ENCODE measurements at places on chromosomes 11 and 22.

DNA sequence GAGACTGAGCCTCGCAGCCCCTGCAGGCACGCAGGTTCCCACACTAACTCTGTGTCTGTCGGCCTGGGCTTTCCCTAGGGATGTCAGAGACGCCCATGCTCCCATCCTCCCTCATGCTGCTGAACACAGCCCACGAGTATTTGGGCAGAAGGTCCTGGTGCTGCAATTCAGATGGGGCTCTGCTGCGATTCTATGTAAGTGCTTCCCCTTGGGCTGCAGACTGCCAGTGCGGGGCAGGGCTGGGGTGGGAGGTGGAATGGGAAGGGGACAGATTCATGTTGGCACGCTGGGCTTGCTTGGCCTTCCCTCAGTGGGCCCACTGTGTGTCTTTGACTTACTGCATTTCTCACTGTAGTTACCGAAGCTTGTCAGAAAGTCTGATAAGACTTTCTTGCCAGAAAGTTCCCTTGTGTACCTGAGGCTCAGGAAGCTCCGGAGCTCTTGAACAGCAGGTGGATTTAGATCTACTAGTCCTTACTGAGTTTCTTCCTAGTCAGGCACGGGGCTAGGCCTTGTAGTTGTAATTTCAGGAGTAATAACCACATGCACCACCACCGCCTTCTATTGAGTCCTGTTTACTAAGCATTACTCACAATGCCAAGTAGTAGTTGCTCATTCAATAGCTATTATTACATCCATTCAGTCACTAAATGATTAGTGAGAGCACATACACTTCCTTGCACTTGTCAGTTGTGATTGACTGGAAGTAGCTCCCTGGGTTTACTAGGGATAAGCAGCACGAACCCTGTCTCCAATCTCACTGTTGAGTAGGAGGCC, 65.2 kb downstream of the CABIN1 start:
- no peak for DNase-seq

DNA sequence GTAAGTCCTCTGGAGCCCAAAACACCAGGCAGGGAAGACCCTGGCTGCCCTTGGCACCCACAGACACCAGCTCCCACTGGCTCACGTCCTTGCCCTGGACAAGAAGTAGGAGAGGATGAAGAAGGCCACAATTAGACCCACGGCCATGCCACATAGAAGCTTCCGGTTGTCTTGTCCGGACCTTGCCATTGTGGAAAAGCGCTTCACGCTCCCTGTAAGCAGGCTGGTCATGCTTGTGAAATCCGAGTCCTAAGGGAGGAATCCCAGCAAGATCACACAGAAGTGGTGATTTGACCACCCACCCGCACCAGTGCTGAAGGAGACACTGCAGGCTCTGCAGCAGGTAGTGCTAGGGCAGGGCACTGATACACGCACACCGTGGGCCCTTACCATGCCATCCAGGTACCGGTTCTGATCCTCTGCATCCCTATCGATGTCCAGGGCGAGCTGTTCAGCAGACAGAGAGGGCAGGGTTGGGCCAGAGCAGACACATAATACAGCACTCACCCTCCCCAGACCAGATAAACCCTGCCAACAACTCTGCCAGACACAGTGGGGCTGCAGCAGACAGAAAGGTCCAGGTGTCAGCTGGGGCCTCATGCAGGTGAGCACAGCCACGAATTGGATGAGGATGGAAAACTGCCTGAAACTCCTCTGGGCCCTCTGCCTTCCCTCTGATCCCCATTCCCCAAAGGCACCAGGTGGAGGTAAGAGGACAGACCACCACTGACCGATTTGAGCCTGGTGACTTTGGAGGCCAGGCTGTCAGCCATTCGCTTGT, 1.8 kb downstream of the BET1L start:
- DNase-seq = no peak

- no peak for DNase-seq
Measured at GRCh38 chr11:11988099-11988651, 20.3 kb downstream of the DKK3 start.

DNA sequence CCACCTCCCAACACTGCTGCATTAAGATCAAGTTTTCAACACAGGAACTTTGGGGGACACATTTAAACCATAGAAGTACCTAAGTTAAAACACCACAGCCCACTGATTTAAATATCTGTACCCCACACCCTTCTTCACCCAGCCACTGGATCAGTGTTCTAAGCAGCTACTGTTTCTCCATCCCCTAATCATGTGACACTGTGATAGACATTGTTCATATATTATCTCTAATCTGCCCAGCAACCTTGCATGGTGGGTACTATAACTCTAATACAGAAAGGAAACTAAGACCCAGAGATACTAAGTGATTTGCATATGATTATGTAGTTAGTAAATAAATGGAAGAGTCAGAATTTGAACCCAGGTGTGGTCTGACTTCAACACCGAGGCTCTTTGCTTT, 70.5 kb upstream of the NNMT start:
- no peak for DNase-seq

DNA sequence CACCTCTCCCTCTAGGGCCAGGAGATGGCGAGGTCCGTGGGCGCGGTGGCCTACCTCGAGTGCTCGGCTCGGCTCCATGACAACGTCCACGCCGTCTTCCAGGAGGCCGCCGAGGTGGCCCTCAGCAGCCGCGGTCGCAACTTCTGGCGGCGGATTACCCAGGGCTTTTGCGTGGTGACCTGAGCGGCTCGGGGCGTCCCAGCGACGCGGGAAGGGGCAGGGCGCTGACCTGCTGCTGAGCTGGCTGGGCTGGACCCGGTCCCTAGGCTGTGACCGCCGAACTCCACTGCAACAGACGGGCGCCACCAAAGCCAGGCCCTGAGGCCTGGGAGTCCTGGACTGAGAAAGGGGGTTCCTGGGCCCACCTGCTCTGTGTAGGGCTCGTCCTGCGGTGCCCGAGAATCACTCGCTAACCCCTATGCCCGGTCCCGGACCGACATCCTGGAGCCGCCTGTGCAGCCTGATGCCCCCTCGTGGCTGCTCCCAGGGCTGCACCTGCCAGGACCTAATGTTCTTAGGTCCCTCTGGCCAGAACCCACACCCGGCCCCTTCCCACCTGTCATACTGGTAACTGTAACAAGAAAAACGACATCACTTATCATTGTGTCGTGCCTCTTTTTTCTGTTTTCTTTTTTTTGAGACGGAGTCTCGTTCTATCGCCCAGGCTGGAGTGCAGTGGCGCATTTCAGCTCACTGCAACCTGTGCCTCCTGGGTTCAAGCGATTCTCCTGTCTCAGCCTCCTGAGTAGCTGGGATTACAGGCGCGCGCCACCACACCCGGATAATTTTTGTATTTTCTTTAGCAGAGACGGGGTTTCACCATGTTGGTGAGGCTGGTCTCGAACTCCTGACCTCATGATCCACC, 15.0 kb downstream of the RHOD start:
- peak; percentile 95 for DNase-seq

- no peak for DNase-seq
Measured at GRCh38 chr11:5547982-5548381, 358 bp downstream of the OR52H1 start.

DNA sequence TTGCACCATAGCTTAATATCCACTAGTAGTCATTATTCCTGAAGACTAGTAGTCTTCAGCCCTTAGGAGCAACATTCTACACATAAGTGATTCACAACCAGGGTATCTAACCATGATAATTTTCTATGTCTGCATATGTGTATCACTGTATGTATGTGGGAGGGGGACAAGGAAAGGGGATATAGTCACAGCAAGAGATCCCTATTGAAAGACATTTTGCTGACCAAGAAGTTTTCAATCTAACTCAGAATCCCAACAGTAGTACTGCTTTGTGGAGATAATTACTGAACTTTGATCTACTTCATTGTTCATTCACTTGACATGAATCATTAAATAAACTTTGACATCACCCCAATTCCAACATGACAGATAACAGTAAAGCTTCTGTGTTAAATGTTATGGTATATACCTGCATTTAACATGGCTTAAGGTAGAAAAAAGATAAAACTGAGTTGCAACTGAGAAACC, 10.3 kb downstream of the PIK3C2A start:
- no peak for DNase-seq

- no peak for DNase-seq
Measured at GRCh38 chr22:40826984-40827741, 8.0 kb upstream of the SLC25A17 start.

DNA sequence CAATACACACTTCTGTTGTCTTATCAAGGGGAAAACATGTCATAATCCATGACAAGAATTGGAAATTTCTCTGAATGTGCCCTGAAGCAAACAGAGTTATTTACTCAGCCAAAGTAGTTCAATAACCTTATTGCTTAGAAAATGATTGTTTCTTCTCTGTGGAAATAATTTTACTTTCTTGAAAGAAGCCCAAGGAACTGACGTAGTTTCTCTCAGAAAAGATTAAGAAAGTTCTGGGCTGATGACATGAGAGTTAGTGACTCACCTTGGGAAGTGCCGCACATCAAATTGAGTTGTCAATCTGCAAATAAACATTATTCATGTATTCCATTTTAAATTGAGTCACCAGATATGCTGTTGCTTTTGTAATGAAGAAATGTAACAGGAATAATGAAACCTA, 418.6 kb upstream of the LRRC4C start:
- no peak for DNase-seq

DNA sequence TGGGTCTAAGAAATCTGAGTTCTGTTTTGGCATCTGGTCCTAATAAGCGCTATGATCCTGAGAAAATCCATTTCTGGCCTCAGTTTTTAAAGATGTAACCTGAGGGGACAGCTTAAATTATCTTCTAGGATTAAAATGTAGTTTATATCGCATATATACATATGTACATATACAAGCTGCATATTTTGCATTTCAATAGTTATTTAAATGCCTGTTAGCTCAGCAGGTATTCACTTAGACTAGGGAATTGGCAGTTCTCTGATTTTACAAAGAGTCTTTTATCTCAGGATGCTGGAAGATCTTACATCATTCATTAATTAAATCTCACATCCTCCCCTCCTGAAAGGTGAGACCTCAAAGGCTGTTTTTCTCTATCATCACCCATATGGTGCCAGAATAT, 1232.8 kb downstream of the LRRC4C start:
- DNase-seq = no peak

DNA sequence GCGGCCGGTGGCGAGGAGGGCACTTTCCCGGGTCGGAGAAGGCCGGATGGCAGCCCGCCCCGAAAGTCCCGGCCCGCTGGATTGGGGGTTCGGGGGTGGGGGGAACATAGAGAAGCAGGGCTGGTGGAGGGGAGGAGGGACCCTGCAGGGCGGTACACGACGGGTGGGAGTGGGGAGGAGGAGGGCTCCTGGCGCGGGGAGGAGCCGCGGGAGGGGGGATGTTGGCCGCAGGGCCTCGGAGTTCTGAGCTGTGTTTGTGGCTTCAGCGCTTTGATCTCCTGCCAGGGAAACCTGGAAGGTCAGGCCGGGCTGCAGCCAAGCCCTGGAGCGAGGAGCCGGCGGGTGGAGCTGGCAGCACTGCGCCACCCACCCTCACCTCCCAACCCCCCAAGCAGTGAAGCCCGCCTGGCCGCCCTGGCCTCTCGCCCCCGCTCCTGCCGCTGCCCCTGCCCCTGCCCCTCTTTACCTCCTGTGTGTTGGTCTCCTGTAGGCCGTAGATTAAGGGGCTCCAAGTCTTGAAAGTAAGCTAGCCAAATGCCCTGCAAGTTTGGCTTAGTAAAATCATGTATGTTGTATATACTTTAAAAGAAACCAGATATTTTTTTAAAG, 30.9 kb downstream of the C22orf31 start:
- DNase-seq = no peak

DNA sequence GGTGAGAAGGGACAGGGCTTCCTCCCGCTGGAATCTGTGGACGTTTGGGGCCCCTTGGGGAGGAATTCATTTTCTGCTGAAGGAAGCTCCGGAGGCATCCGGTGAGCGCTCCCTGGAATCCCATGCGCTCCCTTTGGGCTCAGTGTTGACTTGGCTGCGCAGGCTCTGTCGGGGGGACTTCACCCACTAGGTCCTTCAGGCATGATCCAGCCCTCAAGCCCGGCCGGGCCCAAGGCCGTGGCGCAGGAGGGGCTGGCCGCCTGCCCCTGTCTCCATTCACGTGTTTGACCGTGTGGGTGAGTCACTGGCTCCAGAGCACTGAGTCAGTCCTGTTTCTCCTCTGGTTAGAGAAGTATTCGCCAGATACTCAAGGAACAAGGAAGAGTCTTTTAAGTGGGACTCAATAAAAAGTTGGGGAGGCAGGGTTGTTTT, 1.4 kb downstream of the CTTN start:
- DNase-seq = no peak

GRCh38 chr22:28381429-28382167, 298.0 kb downstream of the TTC28 start:
- no peak for DNase-seq

DNA sequence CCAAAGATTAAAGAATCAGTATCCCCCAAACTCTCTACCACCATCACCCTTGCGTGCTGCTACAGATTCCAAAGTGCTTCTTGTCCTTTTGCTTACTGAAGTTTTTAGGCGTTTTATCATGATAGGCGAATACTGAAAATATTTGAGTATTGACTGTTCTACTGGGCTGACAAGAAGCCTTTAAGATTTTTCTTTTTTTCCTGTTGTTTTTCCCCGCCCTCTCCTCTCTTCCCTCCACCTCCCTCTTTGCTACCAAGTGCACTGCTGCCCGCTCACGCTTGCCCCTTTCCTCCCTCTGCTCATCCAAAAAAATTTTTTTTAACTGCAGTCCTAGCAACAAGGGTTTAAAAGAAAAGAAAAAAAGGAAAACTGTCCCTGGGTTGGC, 679 bp downstream of the SPCS2 start:
- DNase-seq = no peak

- no peak for DNase-seq
Measured at GRCh38 chr11:78961937-78962701, 387.5 kb upstream of the NARS2 start.

DNA sequence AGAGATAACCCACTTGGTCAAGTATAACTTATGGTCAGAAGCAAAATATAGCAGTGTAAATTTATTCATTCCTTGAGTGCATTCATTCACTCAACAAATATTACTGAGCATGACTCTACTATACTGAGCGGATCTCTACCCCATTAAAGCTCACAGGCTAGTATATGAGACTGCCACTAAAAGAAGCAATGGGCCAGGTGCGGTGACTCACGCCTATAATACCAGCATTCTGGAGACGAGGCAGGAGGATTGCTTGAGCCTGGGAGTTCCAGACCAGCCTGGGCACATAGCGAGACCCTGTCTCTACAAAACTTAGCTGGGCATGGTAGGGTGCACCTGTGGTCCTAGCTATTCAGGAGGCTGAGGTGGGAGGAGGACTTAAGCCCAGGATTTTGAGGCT, 197.6 kb upstream of the BLID start:
- no peak for DNase-seq

GRCh38 chr22:44940130-44940529, 69.7 kb downstream of the PHF21B start:
- no peak for DNase-seq

- DNase-seq = no peak
Measured at GRCh38 chr11:110445437-110445836, 15.7 kb downstream of the FDX1 start.

DNA sequence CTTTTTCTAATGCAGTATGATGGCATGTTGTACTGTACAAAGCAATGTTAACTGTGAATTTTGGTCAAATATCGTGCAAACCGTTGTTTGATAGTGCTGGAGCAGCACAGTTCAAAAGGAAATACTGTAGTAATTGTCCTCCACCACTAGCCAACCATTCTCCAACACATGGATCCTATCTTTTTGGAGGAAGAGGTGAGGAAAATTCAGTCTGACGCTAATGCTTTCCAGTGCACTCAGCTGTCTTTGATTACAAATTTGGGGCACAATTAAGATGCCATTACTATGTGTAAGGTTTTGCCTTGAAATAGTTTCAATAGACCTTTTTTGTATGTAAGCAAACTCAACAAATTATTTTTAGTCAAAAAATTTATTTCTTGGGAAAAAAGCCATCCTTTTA, 240.5 kb upstream of the CCDC179 start:
- no peak for DNase-seq

Data from GM12892 (cell line).